ENCODE measurements at places on chromosomes 12 and 14.

GRCh38 chr12:227286-227915 lies 13.4 kb upstream of the SLC6A12 start:
- no peak for DNase-seq

DNA sequence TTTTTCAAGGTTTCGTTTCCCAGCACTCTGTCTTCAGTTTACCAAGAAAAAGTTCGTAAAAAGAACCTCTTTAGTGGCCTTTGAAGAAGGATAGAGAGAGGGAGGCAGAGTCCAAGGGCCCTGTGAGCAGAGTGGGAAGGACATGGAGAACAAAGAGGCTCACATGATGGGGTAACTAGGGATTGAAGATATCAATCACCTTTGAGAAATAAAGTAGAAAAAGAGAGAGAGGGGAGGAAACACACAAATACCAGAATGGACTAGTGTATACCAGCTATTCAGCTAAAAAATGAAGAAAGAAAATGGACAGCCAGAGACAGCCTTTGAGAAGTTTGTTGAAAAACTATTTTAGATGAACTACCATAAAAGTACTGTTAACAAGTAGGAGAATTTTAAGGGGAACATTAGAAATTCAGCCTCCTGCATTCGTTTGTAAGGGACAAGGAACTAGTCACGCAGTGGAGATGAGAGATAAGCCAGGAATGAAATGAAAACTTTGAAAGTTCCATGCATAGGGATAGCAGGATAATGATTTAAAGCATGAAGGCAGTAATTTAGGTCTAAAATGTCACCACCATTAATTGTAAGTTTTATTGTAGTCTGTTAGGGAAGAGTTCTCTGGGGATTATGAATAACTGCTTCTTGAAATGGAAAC lies 82.1 kb downstream of the SPTSSA start:
- DNase-seq: no peak

GRCh38 chr14:96901227-96901626 lies 104.0 kb downstream of the VRK1 start:
- DNase-seq: no peak

DNA sequence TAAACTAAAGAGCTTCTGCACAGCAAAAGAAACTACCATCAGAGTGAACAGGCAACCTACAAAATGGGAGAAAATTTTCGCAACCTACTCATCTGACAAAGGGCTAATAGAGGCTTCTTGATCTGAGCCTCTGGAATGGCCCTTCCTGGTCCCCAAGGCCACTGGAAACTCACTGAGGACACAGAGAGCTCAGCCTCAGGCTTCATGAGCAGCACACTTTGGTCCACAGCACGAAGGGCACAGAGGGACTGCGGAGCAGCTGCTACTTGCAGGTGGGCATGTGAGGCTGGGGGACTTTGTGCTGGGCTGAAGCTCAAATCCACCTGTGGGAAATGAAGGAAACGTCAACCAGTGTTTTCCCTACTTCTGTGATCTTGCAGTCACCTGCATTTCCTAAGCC lies 27.4 kb downstream of the PZP start:
- DNase-seq: no peak

GRCh38 chr12:47725893-47726292 lies 603 bp upstream of the ENDOU start:
- no peak for DNase-seq

DNA sequence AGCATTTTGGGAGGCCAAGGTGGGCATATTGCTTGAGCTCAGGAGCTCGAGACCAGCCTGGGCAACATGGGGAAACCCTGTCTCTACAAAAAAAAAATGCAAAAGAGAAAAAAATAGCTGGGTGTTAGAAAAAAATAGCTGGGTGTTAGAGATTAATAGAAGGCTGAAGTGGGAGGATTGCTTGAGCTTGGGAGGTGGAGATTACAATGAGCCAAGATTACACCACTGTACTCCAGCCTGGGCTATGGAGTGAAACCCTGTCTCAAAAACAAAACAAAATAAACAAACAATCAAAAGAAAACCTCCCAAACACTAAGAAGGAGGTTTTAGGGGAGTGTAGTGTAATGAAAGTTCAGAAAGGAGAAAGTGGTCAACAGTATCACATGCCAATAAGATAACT lies 202.1 kb downstream of the FLRT2 start:
- no peak for DNase-seq

- DNase-seq: no peak
These were observed 4.7 kb upstream of the COCH start for GRCh38 chr14:30869551-30870155.

DNA sequence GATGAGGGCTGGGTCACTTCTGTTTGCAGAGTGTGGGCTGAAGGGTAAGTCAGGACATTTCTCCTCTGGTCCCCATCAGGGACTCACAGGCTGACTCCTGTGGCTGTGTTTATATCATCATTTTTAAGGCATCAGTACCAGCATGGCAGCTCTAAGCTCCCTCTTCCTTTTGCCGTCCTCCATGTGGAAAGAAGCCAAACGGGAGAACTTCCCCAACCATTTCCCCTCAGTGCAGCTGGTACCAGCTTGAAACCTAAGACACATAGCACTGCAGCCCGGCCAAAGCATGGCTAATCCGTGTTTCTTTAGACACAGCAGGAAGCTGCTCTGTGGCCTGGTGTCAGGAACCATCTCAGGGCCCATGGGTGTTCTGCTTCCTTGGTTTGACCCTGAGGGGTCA lies 31.9 kb upstream of the ATP2A2 start:
- DNase-seq: no peak

- no peak for DNase-seq
These were observed 55.9 kb upstream of the TSPAN11 start for GRCh38 chr12:30870491-30871265.

DNA sequence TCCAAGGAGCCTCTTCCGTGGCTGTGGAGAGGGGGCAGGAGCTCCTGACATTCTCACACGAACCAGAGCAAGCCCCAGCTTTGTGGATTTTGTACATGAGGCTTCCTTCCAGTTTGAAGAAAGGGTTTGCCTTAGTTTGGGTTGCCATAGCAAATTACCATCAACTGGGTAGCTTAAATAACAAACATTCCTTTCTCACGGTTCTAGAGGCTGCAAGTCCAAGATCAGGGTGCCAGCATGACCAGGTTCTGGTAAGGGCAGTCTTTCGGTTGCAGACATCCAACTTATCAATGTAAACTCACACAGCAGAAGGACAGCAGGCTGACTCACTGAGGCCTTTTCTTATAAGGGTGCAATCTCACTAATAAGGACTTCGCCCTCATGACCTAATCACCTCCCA lies 25.9 kb upstream of the STAB2 start:
- no peak for DNase-seq

DNA sequence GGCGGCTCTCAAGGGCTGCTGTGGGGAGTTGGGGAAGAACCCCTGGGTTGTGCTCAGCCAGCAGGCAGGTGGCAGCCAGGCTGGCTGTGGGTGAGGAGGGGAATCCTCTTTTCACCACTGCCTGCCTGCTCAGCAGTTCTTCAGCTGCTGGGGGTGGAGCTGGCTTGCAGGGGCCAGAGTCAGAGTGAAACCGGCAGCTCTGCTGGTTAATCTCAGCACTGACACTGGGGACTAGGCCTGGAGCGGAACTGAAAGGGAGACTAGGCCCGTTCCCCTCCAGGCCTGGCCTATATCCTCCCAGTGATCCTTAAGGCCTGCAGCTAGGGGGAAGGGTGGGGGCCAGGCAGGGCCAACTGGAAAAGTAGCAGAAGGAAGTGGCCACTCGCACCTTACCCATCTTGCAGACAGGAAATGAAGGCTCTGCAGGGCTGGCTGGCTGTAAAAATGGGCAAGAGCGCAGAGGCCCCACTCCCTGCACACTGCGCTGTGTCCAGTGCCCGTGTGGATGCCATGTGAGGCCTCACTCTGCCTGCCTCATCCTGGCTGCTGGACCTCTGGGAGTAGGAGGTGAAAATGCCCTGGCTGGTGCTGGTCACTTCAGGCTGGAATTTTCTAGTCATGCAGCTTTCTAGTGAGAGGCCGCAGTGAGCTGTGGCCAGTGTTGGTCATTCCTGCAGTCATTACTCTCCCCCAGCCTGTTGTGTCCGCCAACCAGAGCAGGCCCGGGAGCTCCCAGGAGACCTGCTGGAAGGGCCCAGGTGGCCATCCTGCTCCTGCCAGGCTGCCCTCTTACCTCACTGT lies 39.4 kb downstream of the SH2B3 start:
- peak; percentile 60 for DNase-seq

GRCh38 chr14:75823334-75823733 lies 158.5 kb downstream of the TGFB3 start:
- no peak for DNase-seq

GRCh38 chr12:106287364-106287763 lies 15.2 kb upstream of the TCP11L2 start:
- no peak for DNase-seq

- no peak for DNase-seq
These were observed 9.9 kb downstream of the DHRS2 start for GRCh38 chr14:23645812-23646647.

DNA sequence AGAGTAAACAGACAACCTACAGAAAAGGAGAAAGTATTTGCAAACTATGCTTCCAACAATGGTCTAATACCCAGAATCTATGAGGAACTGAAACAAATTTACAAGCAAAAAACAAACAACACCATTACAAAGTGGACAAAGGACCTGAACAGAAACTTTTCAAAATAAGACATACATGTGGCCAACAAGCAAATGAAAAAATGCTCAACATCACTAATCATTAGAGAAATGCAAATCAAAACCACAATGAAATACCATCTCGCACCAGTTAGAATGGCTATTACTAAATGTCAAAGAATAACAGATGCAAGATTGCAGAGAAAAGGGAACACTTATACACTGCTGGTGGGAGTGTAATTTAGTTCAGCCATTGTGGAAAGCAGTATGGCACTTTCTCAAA lies 125.8 kb downstream of the C12orf42 start:
- DNase-seq: no peak

DNA sequence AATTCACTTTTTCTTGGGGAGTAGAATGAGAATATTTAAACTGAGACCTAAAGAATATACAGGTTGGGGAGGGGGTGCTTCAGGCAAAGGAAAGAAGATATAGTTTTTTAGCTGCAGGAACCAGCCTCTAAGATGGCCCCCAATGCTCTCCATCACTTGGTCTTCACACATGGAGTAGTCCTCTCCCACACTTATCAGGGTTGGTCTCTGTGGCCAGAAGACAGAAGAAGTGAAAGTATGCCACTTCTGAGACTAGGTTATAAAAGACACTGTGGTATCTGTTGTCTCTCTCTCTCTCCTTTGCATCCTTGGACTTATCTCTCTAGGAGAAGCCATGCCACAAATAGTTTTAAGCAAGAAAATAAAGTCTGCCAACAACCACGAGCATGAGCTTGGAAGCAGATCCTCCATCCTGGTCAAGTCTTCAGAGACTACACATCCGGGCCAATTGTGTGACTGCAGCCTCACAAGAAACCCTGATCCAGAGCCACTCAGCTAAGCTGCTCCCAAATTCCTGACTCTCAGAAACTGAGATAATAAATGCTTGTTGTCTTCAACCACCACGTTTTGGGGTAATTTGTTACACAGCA lies 18.0 kb downstream of the PUS7L start:
- no peak for DNase-seq

DNA sequence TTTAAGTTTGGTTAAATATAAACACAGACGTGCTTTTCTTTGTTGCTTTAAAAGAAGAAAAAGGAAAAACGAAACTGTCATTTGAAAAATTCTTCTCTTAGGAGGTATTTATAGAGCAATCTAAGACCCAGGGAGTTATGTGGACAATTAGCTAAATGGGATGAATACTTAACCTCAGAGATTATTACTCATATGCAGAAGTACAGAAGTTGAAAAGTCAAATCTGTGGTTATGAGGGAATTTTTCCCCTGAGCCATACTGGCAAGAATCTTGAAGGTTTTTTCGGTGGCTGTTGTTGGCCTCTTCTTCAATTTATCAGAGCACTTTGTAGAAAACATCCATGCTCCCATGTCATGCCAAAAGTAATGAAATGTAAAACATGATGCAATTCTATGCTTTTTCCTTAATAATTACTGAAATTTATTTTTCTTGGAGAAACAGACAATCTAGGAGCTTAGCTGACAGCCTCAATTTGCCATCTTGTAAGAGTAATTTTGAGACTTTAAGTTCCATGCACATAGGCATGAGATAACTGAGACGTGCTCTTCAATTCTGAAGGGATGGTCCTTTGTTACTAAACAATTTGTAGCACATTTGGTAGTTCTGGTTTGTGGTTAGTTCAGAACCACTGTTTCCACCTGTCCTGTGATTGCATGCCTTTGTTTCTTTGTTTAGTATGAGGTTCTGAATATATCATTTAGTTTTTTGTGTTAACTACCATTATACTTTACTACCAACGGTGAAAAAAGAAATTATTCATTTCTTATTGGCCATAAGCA lies 126.6 kb downstream of the BCAT1 start:
- DNase-seq: no peak

DNA sequence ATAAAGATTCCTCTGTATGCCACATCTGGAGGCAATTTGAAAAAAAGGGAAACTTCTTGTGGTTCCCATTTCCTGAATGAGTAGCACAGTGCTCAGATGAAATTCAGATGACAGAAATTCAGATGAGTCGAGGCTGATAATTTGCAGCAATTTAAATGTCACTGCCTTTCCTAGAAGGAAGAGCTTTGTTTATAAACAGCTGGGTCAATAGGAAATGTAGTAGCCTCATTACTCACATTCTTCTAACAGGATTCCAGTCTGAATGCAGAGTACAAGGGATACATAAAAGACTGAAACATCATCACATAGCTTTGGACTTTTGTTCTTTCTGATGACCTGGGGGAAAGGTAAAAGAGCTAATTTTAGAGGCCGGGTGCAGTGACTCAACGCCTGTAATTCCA lies 11.3 kb upstream of the DACT1 start:
- DNase-seq: no peak

GRCh38 chr12:125129179-125129571 lies 63.9 kb downstream of the AACS start:
- DNase-seq: no peak

DNA sequence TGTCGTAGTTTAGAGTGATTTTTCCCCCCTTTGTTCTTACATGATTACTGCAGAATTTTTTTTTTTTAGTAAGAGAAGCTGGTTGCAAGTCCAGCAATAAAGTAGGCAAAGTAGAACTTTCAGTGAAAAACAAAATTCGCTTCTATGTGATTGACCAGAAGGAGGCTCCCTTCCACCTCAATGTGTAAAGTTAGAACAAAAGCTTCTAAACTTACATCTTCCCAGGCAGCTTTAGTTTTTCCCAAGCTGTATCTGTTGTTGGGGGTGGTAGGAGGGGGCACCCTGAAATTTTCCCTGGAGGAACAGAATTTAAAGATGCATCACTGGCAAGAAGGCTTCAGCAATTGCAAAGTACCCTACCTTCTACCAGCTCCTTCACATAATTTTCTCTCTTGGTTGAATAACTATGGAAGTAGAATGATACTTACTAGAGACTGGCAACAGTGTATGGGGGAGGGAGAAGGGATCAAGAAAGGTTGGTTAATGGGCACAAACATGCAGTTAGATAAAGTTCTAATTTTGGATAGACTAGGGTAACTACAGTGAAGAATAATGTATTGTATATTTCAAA lies 87.3 kb upstream of the E2F7 start:
- DNase-seq: no peak

GRCh38 chr14:30528778-30529642 lies 29.9 kb upstream of the G2E3 start:
- no peak for DNase-seq

GRCh38 chr14:76336876-76337275 lies 39.1 kb upstream of the ESRRB start:
- DNase-seq: no peak
